ENCODE measurements at places on chromosomes 12 and 14.

- no peak for DNase-seq
These were observed 45.3 kb upstream of the CNTN1 start for GRCh38 chr12:40646911-40647310.

- DNase-seq = no peak
These were observed 7.0 kb downstream of the NOC4L start for GRCh38 chr12:132151145-132151765.

GRCh38 chr14:102686196-102686801, 91.0 kb upstream of the TRAF3 start:
- DNase-seq = no peak

DNA sequence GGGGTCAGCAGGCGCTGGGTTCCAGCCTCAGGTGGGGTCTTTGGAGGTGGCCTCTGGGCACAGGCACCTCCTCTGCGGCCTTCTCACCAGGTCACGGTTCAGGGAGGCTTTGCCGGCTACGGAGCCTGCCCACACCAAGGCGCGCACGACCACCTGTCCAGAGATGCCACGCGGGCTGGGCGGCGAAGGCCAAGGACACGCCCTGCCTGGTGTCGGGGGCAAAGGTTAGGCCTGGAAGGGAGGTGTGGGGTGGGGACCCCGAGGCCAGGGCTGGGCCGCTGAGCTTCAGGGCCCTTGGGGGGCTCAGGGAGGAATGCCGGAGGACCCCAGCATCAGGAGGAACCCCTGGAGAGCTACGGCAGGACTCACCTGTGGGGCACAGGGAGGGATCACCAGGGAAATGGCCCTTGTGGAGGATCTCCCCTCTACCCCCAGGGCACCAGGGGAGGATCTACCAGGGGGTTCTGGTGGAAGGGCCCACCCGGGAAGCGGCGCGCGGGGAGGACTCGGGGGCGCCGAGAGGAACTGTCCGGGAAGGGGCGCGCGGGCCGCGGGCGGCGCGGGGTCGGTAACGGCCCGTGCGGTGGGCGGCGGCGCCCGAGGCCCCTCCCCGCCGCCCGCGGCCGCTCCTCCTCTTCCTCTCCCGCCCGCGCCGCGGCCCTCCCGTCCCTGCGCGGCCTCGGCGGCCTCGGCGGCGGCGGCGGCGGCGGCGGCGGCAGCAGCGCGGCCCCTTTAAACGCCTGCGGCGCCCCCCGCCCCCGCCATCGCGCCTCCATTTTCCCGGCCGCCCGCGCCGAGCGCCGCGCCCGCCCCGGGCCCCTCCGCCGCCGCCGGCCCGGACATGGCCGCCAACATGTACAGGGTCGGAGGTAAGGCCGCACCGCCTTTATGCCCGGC, at the start of gene MTA1:
TSS of gene MTA1 (plus strand) at position 633 of the 897 bp plus-strand sequence. CDS start at position 842, 209 bp downstream.
- DNase-seq = peak; percentile 85

DNA sequence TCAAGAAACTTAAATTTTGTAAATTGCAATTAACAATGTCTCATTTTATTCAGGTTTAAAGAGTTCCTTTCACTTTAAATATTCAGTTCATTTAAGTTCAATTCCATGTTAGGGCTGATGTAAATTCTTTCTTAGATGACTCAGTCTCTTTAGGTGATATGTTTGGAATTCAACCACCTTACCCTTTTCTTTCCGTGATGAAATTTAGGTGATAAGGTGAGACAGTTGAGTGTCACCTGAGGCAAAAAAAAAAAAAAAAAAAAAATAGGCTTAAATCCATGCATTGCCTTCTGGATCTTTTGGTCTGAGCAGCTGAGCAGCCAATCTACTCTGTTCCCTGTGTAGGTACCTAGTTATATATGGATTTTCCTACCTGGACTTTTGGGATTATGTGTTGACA, 299.5 kb downstream of the DAD1 start:
- DNase-seq = no peak

DNA sequence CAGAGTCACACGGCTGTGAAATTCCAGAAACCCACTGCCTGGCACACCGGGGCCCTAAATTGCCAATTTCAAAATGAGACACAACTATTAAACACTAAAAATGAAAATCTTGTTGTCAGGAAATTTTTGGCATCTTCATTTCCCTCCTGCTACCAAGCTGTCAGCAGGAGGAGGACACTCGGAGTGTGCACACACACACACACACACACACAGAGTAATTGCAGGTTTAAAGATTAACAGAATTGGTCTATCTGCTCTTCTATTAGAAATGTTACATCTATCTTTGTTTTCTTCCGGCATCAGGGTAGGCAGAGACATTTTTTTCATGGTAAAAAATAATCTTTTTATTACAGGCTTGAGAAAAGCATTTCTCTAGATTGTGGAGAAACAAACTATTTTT, 314.2 kb downstream of the EGLN3 start:
- DNase-seq = no peak

DNA sequence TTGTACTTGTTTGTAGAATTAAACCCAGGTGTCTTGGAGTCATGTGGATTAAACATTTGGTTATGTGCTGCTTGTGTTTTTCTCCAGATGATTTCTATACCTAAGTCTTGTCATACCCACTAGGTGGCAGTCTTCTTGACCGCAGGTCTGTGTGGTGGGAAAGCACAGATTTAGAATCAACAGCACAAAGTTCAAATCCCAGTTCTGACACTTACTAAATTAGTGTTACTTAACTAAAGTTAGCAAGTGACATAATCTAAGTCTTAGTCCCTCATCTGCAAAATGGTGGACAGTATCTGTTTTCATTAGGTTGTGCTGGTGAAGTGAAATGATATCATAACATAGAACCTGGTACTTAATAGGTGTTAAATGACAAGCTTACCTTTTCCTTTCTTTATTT, 151.0 kb upstream of the ARHGAP5 start:
- DNase-seq = peak; percentile 39

GRCh38 chr14:56351861-56352260, 227.7 kb upstream of the TMEM260 start:
- no peak for DNase-seq

DNA sequence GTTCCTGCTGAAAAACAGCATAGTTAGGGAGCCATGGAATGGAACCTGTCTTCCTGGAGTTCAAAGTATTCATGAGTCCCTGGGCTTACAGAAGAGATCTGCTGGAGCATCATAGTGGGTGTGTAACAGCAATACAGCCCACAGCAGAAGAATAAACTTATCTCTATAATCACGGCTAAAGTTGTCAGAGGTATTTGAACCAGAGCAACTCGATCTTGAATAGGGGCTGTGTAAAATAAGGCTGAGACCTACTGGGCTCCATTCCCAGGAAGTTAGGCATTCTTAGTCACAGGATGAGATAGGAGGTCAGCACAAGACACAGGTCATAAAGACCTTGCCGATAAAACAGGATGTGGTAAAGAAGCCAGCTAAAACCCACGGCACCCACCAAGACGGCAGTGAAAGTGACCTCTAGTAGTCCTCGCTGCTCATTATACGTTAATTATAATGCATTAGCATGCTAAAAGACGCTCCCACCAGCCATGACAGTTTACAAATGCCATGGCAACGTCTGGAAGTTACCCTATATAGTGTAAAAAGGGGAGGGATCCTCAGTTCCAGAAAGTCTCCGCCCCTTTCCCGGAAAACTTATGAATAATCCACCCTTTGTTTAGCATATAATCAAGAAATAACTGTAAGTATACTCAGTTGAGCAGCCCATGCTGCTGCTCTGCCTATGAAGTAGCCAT, 223.4 kb downstream of the PCNX1 start:
- no peak for DNase-seq

DNA sequence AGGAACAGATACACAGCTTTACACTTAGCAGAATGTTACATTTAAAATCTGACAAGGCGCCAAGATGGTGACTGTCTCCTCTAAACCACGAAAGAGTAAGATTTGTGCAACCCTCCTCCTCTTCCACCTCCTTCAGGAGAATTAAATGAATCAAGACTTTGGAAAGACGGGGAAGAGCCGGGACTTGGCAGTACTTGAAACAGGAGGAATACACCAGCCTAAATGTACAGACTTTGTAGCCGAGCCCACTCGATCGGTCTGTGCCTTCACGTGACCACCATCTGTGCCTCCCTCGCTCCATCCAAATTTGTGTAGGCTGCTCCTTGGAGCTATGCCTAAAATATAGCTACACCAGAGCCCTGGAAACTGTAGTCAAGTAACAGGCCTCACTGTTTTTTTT, 38.3 kb downstream of the SSPN start:
- no peak for DNase-seq

DNA sequence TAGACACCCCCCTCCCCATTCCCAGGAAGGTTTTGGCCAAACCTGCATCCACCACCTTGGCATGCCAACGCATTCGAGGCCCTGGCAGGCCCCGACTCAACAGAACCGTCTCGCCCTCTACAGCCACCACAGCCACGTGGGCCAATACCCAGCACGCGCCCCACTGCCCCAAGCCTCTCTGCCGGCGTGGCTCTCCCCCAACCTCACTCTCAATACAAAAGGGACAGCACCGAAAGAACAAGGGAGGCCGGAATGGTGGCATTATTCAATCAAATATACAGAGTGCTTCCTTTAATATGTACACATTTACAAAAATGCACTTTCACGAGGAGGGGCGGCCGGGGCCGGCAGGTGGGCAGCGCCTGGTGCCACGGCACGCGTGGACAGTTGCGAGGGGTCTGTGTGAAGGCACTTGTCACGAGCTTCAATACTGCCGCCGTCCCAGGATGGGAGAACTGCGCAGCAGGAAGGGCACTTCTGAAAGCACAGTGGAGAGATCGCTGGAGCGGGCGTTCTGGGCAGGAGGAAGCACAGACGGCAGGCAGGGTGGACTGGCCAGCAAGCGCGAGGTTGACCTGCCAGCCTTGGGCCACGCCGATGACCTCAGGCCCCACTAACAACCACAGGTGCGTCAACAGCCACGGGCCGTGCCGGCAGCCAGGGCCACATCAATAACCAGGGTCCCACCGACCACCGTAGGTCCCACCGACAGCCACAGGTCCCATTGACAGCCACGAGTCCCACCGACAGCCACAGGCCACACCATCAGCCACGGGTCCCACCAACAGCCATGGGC, 26.9 kb downstream of the JAG2 start:
- no peak for DNase-seq

DNA sequence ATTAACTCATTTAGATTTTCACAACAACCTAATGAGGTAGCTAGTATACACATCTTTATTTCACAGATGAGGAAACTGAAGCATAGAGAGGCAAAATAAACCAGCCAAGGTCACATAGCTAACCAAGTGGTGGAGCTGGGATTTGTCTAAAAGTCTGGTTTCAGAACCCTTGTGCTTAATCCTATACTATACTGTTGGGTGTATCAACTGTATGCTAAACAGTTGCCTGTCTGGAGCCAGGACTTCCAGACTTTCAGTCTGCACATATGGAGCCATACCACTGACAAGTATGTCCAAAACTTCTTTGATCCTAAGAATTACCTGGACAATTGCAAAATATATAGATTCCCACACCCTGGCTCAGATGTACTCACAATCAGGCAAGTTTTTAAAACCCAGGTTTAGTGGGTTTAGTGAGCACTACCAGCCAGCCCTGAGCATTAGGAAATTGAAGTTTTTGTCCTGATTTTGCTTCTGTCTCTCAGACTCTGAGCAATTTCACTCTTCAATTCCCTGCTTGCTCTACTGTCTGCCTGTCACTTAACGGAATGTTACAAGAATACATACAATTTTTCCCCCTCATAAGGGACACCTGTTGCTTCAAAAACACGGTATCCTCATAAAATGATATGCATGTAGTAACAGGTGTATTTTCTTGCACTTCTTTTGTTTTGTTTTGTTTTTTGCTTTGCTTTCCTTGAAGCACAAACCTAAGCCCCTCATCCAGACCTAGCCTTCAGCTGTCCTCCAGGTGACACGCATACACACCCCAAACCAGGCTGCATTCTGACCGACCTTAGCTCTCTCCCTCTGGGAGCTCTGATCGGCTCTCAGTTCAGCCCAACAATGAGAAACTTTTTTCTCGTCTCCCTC, 9.6 kb upstream of the SALL2 start:
- DNase-seq = no peak

DNA sequence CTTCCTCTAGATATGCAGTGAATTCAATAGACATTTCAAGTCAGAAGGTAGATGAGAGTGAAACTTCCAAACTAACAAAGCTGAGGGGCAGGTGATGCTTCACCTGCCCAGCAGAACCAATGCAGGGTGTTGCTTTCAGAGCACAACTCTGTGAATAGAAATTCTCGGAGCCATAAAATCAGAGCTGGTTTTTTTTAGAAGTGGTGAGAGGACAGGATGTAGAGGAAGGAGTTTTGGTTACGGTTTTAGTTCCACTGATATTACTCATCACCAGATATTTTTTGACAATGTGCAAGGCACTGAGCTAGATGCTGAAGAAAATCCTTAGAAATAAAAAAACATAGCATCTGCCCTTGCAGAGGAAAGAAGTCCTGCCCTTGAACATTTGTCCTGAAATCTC, 62.2 kb downstream of the BMP4 start:
- peak; percentile 5 for DNase-seq

DNA sequence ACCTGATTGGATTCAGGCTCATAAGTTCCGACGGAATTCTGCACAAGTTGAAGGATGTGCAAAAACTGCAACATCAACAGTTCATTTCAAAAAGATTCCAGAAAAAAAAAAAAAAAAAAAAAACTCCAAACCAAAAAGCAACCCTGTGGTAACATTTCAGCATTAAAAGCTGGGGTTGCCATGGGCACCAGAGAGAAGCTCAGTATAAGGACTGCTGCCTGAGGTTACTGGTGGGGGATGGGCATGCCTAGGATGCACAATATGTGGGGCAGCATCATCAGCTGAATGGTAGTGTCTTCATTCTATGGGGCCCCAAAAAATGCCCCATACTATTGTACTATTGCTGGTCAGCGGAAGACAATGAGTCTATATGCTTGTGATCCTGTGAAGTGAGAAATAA, 44.7 kb downstream of the MBIP start:
- DNase-seq = no peak

- DNase-seq = no peak
These were observed 670 bp upstream of the PSMA3 start for GRCh38 chr14:58243790-58244555.

DNA sequence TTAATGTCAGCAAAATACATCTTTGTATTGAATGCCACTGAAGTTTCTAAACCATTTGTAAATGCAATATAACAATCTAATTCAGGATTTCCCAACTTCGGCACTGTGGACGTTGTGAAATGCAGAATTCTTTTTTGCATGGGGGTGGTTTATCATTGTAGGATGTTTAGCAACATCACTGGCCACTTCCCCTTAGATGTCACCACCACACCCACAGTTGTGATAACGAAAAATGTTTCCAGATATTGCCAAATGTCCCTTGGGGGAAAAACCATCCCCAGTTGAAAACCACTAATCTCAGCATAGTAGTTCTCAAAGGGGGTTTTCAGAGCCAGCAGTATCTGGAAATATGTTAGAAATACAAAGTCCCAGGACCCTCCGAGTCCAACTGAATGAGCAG, 203.3 kb downstream of the NAV3 start:
- DNase-seq = no peak

- DNase-seq = no peak
These were observed 708 bp upstream of the IGFBP6 start for GRCh38 chr12:53096759-53097158.

- DNase-seq = no peak
These were observed 293.8 kb downstream of the NOVA1 start for GRCh38 chr14:26304056-26304455.

DNA sequence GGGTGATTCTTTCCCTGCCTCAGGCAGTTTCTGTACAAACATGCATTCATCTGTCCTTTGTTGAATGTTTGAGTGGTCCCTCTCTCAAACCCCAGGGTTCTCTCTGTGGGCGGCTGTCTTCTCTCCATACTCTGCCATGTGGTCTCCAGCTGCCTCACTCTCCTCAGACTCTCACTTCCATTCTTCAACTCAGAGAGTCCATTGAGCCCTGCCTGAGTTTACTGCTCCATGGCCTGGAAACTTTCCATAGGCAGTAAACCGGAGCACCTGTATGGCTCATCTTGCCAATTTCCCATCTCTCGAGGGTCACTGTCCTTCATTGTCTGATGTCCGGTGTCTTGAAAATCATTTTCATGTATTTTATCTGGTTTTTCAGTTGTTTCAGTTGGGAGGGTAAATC, 11.3 kb downstream of the C14orf132 start:
- no peak for DNase-seq

Measured in GM12891 (cell line).